Activated naive CD8-positive, alpha-beta T cell treated with anti-CD3 and anti-CD28 coated beads for 36 hours (primary cell): ENCODE measurements at places on chromosomes 7 and 10. TPM values are rescaled to one million over a fixed set of nuclear protein-coding genes. Genes with fewer than 3 reads are reported as not detected.

LRRC18 gene
- not detected for total RNA-seq

TSPAN15 gene
- total RNA-seq: 0.66 TPM

GRCh38 chr7:108087778-108088177, 42.4 kb downstream of the LAMB4 start:
- no peaks in the 10 kb centered on the region for H3K36me3 ChIP-seq
- H3K4me3 ChIP-seq: no peak overlapping the region
- H3K4me1 ChIP-seq: no peaks in the 10 kb centered on the region
- no peak overlapping the region for H3K27ac ChIP-seq
- peaks cover 3% of the 10 kb centered on the region for H3K27me3 ChIP-seq

LOXL4 gene
- total RNA-seq: not detected

DNA sequence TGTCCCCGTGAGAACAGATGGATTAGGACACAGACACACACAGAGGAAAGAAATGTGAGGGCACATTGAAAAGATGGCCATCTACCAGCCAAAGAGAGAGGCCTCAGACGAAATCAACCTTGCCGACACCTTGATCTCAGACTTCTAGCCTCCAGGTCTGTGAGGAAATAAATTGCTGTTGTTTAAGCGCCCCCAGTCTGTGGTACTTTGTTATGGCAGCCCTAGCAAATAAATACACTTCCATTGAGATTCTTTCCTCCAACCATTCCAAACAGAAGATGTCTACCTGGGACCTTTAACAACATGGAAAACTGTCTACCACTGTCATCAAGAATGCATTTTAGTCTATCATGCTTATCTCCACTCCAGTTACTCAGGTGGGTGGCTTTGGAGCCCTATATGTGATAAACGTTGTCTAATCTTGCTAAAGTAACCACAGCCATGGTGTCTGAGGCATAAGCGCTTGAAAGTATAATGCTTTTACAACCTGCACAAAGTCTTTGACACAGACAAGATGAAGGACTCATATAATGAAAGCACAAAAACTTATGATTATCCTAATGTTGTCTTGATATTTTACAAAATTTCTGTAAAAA, 244.3 kb downstream of the MTERF1 start:
- H3K4me3 ChIP-seq: no peak overlapping the region
- H3K27ac ChIP-seq: no peak overlapping the region
- no peaks in the 10 kb centered on the region for H3K36me3 ChIP-seq
- DNase-seq: no peak
- H3K4me1 ChIP-seq: no peaks in the 10 kb centered on the region
- no peaks in the 10 kb centered on the region for H3K27me3 ChIP-seq

DNA sequence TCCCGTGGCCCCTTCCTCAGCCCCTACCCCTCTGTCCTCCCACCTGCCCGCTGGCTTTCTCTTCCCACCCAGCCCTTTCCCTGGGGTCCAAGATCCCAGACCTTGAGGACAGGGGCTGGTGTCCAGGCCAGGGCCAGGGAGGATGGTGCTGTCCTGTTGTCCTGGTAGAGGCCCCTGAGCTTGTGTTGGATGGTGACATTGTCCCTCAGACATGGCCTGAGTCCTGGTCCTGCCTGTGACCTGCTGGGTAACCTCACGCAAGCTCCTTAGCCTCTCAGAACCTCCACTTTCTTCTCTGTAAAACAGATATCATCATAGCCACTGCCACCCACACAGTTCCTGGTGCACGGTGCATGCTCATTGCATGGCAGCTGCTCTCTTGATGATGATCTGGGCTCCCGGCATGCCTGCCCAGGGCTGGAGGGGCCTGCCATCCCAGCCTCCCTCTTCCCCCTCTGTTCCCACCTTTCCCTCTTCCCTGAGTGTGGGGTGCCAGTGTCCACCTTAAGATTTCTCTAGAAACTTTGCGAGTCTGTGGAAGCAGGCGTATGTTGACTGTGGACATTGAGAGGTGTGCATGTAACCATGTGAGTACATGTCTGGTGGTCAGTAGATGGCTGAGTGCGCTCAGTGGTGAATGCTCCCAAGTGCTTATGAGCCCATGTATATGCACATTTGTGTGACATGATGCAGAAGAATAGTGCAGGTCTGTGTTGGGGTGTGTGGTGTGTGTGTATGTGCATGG, 60.4 kb downstream of the NEURL1 start:
- peak; percentile 50 for DNase-seq
- H3K27me3 ChIP-seq: peaks cover 27% of the 10 kb centered on the region
- no peaks in the 10 kb centered on the region for H3K36me3 ChIP-seq
- H3K27ac ChIP-seq: no peak overlapping the region
- H3K4me3 ChIP-seq: no peak overlapping the region
- peaks cover 14% of the 10 kb centered on the region for H3K4me1 ChIP-seq

TTYH3 gene
- 27.2 TPM for total RNA-seq
